Stimulated activated CD8-positive, alpha-beta memory T cell treated with anti-CD3 and anti-CD28 coated beads, Interleukin-15, amount 100 ng/mL, for 1 hour (primary cell): ENCODE measurements at places on chromosomes 13 and 19.

- DNase-seq: no peak
Observed at GRCh38 chr13:110209950-110210603, 96.9 kb downstream of the COL4A1 start.

DNA sequence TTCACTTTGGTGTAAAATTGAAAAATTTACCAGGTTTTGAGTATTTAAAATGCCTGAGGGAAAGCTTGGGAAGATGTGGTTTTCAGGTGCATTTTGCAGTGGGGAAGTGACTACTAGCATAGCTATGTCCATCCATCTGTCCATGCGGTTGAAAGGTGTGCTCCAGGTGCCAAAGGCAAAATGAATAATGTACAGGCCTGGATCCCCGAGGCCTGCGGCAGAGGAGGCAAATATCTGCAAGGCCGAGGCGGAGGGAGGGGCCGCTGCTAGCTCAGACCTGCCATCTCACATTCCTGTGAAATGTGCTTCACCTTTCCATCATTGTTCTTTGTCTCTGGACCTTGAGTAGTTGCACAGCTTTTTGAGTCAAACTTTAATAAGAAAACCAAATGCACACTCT is 65.5 kb downstream of the ERCC5 start:
- DNase-seq: no peak

DNA sequence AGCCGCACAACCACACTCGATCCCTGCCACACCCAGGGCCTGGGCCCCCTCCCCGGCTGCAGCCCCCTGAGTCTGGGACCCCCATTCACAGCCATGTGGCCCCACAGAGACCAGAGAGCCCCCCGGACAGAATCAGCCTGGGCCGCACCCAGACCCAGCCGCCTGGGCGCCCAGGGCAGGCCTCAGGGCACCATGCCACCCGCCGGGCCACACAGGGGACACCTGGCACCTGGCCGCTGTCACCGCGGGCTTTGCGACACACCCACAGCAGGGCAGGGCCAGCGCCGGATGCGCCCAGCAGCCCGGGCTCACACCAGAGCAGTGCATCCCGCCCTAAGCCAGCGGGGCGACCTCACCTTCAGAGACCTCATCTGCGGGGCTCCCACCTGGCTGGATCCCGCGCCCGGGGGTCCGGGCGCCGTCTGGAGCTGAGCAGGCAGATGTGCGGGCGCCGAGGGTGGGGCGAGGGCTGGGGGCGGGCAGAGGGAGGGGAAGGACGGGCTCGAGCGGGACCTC is 443 bp downstream of the TBXA2R start:
- DNase-seq: no peak

GRCh38 chr13:32019612-32020233 is 11.9 kb upstream of the FRY start:
- DNase-seq: no peak
